Endothelial cell of umbilical vein (primary cell): ENCODE measurements at places on chromosomes 2 and 18.

GRCh38 chr2:105578166-105578565 lies 166.5 kb upstream of the NCK2 start:
- no peak for DNase-seq

GRCh38 chr2:208783184-208783583 lies 376.6 kb downstream of the PTH2R start:
- no peak for DNase-seq

DNA sequence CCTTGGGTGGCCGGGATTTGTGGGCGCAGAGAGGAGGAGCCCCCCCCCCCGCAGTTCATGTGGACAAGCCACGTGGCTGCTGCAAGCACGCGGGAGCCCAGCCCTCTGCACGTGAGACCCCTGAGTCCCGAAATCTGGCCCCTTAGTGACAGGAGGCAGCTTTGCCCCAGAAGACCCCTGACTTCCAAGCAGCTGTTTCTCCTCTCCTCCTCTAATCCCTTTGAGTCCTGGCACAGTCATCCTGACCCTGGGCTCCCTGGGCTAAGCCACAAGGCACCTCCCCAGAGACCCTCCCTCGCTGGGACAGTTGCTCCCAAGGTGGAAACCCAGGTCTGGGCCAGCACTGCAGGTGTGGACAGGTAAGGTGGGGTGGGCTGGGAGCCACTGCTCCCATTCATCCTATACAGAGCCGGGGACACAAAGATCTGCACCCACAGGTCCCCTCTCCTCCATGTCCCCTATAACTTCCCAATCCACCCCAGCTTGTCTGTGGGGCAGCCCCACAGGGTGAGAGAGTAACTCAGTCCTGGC lies 923 bp downstream of the TEKT4 start:
- no peak for DNase-seq

GRCh38 chr2:50641633-50642032 lies 390.3 kb downstream of the NRXN1 start:
- no peak for DNase-seq

GRCh38 chr18:23536204-23536603 lies 32.9 kb downstream of the RMC1 start:
- no peak for DNase-seq

GRCh38 chr2:121524685-121525425 lies 5.8 kb upstream of the RNU4ATAC start:
- no peak for DNase-seq

DNA sequence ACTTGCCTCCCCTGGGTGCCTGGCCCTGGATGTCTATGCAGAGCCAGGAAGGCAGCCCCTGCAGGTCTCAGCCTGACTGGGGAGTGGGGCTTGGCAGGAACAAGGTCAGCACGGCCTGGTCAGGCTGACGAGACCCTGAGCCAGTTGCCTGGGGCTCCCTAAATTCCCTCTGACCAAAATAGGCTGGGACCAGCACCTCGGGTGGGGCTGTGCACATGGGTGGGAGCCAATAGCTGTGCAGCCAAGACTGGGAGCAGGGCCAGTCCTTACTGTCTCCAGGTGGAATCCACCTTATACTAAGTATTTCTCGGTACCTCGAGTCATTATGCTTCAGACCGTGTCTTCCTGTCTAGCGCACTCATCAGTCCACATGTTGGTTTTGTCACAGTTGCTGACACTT lies 11.4 kb upstream of the IL1R2 start:
- no peak for DNase-seq

GRCh38 chr2:102034683-102035548 lies 43.2 kb downstream of the IL1R2 start:
- DNase-seq, result no peak

DNA sequence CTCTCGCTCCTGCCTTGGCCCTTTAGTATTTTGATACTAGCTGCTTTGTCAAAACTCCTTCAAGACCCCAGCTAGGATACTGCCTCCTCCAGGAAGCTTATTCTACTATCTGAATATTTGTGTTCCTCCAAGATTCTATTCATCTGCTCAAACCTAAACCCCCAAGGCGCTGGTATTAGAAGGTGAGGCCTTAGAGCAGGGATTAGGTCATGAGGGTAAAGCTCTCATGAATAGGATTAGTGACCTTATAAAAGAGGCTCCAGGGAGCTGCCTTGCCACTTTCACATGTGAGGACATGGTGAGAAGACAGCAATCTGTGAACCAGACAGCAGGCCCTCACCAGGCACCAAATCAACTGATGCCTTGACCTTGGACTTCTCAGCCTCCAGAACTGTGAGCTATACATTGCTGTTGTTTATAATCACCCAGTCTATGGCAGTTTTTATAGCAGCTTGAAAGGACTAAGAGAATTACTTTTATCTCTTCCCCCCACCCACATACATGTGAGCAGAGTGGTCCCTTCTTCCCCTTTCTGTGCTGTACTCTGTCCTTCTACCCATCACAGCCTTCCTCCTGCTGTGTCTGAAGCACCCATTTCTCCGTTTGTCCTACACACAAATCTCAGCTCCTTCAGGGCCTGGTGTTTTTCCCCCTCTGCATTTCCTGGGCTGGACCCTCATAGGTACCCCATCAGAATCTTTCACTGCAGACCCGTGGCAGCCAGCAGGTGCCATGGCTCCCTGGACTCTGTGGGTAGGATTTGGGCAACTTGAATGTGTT lies 54.5 kb downstream of the HS1BP3 start:
- DNase-seq, result no peak

DNA sequence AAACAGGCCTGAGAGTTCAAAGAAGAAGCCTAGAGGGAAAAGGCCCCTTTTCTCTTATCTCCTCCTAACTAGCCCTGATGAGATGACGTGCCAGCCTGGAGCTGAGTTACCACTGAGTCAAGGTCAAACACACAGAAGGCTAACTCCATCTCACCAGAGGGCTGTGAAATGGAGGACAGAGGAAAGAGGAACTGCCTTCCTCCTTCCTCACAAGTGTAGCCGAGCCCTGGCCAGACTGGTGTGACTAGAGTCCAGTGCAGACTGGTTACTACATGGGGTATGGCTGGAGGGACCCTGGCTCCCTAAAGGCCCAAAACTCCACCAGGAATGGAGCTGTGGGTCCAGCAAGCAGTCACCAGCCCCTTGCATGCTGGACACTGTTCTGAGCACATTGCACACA lies 35.7 kb upstream of the GYPC start:
- no peak for DNase-seq

DNA sequence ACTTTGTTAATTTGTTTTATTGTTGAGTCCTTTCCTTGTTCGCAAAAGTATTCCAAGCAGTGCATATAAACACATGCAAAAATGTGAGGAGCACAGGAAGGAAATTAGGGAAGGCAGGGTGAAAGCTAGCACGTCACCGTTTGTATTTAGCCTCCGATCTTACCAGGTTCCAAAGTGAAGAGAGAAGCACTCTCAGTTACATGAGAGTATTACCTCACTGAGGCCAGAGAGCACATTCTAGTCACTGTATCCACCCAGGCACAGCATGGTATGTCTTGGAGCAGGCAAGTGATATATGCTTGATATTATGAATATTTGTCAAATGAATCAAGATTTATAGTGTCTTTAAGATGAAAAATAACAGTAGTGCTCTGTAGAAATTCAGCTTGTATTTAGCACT lies 6.5 kb upstream of the TMEM182 start:
- DNase-seq, result peak; percentile 16

DNA sequence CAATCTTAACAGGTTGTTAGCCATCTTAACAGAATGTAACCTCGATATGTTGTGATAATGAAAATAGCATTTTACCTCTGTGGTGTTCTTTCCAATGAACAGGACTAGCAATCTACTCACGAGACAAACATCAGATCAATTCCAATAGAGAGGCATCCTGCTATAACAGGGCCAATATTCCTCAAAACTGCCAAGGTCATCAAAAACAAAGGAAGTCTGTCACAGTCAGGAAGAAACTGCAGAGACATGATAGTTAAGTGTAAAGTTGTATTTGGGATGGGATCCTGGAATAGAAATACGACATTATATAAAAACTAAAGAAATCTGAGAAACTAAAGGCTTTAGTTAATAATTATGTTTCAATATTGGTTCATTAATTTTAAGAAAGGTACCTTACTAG lies 588.9 kb upstream of the NETO1 start:
- no peak for DNase-seq

DNA sequence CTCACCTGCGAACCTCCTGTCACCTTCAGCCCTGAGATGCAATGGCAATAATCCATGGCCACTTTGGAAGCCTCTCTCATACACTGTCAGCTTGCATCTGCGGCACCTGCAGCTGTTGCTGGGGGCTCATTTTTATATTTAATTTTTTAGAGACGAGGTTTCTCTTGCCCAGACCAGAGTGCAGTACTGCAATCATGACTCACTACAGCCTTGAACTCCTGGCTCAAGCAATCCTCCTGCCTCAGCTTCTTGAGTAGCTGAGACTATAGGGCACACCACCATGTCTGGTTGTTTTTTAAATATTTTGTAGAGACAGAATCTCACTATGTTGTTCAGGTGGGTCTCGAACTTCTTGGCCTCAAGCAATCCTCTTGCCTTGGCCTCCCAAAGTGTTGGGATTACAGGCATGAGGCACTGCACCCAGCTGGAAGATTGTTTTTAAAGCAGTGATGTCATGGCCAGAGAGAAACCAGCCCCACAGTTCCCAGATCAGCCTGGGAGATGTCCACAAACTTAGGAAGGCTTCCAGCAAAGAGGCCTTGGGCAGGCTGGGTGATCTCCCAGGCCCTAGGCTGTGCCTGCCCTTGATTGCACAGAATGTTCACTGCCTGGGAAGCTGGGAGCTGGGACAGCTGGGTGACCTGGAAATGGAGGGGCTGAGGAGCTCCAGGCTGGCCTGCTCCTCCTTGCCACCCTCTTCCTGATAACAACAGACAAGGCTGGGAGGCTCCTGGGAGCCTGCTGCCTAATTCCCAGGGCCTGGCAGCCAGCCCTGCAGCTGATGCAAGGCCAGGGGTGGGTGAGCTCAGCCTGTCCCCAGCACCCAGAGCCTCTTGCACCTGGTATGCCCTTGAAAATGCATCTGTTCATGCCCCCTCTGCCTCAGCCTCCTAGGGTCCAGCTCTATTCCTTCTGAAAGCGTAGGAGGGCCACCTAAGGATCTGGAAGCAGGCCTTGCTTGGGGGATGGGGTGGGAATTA lies 27.1 kb downstream of the SH2D6 start:
- no peak for DNase-seq

DNA sequence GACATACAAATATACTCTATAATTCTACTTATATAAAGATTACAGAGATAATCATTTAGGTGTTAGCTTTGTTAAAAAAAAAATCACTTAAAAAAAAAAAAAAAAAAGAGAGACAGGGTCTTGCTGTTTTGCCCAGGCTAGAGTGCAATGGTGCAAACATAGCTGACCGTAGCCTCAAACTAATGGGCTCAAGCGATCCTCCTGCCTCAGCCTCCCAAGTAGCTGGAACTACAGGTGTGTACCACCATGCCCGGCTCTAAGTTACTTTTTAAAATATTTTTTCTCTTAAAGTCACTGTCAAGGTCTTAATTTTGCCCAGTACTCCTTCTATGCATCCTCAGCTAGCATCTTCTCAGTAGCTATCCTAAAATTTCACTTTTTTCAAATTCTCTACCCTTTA lies 77.2 kb upstream of the SLC25A52 start:
- DNase-seq, result no peak

GRCh38 chr2:143616452-143616851 lies 487.2 kb downstream of the ARHGAP15 start:
- DNase-seq, result no peak

GRCh38 chr2:173989884-173990215 lies 24.7 kb upstream of the SP3 start:
- DNase-seq, result no peak

- DNase-seq, result no peak
Measured at GRCh38 chr18:3593381-3593903, 143.5 kb downstream of the TGIF1 start.

GRCh38 chr18:59429608-59430007 lies 70.5 kb upstream of the LMAN1 start:
- DNase-seq, result no peak

DNA sequence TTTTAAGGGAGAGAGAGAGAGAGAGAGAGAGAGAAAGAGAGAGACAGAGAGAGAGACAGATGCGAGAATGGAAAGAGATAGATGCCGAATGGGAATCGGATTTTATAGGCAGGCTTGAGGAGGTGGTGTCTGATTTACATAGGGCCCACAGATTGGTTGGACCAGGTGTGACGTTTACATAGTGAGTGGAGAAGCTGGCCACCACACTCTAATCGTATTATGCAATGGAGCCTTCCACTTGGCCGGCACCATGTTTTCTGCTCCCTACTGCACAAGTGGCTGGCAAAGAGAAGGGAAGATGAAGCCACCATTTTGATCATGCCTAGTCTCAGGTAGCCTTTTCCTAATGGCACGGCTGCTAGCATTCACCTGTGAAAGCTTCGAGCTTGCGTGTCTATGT lies 33.9 kb downstream of the CD8B2 start:
- DNase-seq, result no peak

GRCh38 chr2:136381722-136382633 lies 264.0 kb upstream of the CXCR4 start:
- no peak for DNase-seq

- DNase-seq, result no peak
Measured at GRCh38 chr2:238467792-238468191, 41.1 kb downstream of the ASB1 start.

DNA sequence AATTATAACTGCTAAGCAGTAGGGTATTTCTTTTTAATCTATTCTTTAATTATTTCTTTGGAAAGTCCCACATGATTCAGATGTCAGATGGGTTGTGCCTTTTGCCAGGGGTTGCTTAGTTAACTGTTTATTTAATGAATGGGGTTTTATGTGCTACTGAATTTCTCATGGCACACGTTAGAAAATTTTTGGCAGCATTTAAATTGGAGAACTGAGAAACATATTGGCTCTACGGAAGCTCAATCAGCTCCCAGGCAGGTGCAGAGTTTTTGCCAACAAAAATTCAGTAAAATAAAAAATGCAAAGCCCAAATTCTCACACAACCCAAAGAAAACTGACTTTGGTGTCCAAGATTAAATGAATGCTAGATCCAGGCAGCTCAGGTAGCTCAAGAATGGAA lies 467.2 kb downstream of the NRXN1 start:
- no peak for DNase-seq
